ENCODE measurements at places on chromosomes 1 and 21. TPM values are rescaled to one million over a fixed set of nuclear protein-coding genes. Genes with fewer than 3 reads are reported as not detected.
A peak's percentile ranks its signal among the peaks of the same experiment; 100 is the strongest.

The ARHGEF10L gene
- total RNA-seq: 0.95 TPM

The FCRL6 gene
- total RNA-seq: not detected

The MX1 gene
- total RNA-seq: 12.9 TPM

The UBL4B gene
- not detected for total RNA-seq

The ANGPTL7 gene
- total RNA-seq: not detected

- DNase-seq: no peak
Observed at GRCh38 chr1:219120624-219121544, 52.8 kb upstream of the LYPLAL1 start.

GRCh38 chr1:1889847-1890505, 911 bp downstream of the GNB1 start:
- no peak for DNase-seq

GRCh38 chr1:194292966-194293365, 1106.6 kb upstream of the B3GALT2 start:
- no peak for DNase-seq

DNA sequence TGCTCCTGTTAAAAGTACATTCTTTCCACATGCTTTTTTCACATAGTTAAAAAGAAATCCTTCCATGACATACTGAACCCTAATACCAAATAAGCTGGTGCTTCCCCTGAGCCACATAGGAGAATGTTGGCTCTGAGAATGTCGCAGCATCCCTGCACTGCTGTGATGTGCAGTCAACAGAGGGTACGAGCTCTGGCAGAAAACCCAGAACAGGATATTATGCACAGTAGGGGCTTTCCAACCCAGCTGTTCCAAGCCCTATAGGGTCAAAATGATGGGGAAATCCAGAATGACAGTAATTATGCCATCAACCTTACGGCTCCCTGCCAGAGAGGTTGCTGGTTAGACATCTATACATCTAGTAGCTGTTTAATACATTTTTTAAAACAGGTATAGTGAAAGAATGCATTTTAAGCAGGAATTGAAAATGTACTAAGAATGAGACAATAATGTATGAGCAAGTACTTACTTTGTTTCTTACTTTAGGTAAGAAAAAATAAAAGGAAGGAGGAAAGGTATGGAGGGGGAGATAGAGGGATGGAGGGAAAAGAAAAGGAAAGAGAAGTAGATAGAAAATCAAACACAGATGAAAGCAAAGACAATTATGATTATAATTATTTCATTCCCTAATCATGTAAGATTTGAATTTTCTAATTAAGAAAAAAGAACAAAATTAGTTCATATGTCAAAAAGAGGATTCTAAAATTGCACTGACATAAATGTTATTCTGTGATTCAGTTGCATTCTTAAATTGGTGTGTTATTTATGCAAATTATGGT, 126.0 kb downstream of the NR5A2 start:
- peak; percentile 3 for DNase-seq

DNA sequence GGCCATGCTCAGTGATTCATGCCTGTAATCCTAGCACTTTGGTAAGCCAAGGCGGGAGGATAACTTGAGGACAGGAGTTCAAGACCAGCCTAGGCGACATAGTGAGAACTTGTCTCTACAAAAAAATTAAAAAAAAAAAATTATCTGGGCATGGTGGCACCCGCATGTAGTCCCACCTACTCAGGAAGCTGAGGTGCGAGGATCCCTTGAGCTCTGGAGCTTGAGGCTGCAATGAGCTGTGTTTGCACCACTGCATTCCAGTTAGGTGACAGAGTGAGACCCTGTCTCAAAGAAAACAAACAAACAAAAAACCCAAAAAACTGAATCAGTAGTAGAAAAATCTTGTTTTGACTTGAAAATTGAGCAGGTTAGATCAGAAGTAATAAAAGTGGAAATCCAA, 67.1 kb upstream of the IPO9 start:
- DNase-seq: no peak

DNA sequence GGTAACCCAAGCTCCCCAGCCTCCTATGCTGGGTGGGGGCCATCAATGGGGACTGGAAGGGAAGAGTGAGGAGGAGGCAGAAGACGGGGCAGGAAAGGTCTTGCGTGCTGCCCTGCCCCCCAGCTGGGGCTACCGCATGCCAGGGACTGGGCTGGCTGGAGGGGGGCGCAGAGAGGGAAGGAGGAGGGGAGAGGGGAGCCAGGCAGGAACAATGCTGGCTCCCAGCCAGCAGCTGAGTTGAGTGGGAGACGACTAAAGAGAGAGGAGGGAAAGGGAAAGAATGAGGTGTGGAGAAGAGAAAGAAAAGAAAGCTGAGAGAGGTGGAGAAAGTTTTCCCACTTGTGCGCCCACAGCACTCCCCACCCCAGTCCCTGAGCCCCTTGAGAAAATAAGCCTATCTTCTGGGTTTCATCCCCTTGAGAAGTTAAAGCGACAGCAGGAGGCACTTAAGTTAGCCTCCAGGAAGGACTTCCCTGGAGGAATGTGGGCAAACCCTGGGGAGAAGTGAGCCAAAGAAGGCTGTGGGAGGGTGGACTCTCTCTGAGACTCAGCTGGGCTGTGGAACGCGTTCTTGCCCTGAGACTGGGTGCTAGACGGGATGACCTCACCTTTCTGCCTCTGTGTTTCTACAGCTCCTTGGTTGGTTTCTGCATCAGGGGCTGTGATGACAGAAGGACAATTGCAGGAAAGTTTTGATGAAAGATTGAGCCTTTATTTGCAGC, 12.9 kb upstream of the NES start:
- no peak for DNase-seq

- DNase-seq: peak; percentile 13
Observed at GRCh38 chr1:231629132-231629531, 2.5 kb downstream of the DISC1 start.

DNA sequence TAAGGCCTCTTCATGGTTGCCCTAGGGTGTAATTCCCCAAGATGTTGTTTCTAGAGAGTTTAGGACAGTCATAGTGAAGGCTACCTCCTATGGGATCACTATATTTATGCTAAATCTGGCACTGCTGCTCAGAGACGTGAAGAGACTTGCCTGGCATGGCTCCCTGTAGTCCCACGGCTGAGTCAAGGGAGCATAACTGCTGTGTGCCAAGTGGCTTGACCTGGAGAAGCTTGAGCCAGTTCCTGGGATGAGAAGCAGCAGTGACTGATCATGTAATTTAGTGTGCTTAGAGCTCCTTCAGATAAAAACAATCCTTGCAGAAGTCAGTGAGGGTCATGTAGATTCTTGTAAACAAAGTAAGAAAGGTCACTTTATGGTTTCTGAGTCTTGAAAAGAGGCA, 68.9 kb upstream of the TSPAN2 start:
- no peak for DNase-seq

DNA sequence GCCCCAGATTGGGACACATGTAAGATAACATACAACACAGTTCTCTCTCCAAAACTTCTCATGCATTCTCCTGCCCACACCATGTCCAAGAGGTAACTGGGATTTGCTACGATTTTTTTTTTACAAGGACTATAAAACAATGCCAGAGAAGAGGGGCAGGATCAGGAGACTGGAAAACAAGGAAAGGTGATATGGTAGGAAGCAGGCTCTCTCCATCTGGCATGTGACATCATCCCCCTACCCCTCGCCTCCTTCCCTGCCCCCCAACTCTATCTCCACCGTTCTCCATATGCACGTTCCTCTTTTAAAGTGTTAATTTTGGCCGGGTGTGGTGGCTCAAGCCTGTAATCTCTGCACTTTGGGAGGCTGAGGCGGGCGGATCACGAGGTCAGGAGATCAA, 20.7 kb downstream of the OLIG2 start:
- no peak for DNase-seq
